ENCODE measurements at places on chromosomes 5 and 9.

- no peak for ATAC-seq
Observed at GRCh38 chr5:36206913-36207312, 34.8 kb downstream of the NADK2 start.

GRCh38 chr9:93243112-93243511, 59.2 kb downstream of the WNK2 start:
- no peak for ATAC-seq

GRCh38 chr9:12712532-12712931, 19.3 kb downstream of the TYRP1 start:
- no peak for ATAC-seq

DNA sequence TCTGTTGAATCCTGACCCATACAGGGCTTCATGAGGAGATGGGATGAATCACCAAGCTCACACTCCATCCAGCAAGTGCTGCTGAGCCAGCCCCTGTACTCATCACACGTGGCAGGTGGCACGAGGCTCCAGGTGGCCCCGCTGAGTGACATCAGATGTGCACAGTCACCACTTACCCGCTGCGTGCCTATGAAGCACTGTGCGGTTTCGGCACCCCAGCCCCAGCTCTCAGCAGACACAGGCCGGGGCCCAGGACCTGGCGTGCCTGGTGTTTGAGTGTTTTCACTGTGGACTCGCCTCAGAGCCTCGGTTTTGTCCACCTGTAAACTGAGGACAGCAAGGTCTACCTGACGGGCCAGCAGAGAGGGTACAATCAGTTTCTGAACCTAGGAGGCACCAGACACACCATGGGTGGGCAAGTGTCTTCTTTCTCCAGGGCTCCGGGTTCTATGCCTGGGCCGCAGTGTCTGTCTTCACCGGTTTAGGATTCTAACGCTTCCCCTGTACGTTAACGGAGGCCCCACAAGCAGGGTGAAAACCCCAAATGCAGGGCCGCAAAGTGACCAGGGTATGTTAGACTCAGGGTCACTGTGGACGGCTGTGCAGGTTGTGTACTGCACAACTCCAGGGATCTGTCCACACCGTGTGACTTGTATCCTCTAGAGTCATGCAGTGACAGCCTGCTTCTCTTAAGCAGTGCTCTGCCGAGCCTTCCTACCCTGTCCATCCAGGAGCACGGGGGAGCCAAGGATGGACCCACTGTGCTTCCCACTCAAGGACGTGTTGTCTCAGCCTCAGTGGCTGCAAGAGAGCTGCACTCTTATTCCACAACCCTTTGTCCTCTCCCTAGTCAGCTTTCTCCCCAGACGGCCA, 44.3 kb upstream of the COL5A1 start:
- no peak for ATAC-seq

Data from gastroesophageal sphincter (tissue), 4 donors.